Stimulated activated CD8-positive, alpha-beta memory T cell treated with anti-CD3 and anti-CD28 coated beads, Interleukin-4, amount 100 ng/mL, for 24 hours (primary cell): ENCODE measurements at places on chromosomes 11 and 22.

GRCh38 chr11:87417951-87418350 lies 380.2 kb downstream of the TMEM135 start:
- DNase-seq, result no peak

GRCh38 chr11:34639545-34639944 lies 18.7 kb downstream of the EHF start:
- DNase-seq, result no peak

DNA sequence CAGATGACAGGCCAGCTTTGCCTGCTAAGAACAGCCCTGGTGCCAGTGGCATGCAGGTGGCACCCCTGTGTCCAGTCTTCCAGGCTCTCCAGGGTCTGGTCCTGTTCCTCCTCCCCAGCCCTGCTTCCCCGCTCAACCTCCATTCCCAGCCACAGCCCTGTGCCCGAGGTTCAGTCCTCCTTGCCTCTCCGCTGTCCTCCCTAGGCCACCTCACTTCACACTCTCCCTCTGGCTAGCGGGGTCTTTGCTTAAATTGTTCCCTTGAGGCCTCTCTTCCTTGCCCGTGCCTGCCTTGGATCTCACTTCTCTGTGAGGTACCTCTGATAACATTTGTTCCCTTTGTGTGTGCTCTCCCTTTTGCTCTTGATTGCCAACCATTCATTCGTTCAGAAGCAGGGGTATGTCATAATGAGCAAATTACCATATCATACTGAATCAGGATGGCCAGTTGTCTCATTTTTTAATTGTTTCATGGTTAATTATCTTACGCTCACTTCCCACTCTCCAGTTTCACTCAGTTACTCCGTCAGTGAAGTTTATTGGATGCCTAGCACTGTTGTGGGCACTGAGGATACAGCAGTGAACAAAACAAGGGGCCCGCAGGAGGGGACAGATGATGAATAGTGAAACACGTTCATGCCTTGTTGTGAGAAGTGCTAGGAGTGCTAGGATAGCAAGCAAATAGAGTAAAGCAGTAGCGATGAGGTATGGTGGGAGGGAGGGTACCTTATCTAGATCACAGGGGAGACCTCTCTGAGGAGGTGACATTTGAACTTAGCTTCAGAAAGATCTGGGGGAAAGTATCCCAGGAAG lies 7.4 kb downstream of the BMAL1 start:
- no peak for DNase-seq

DNA sequence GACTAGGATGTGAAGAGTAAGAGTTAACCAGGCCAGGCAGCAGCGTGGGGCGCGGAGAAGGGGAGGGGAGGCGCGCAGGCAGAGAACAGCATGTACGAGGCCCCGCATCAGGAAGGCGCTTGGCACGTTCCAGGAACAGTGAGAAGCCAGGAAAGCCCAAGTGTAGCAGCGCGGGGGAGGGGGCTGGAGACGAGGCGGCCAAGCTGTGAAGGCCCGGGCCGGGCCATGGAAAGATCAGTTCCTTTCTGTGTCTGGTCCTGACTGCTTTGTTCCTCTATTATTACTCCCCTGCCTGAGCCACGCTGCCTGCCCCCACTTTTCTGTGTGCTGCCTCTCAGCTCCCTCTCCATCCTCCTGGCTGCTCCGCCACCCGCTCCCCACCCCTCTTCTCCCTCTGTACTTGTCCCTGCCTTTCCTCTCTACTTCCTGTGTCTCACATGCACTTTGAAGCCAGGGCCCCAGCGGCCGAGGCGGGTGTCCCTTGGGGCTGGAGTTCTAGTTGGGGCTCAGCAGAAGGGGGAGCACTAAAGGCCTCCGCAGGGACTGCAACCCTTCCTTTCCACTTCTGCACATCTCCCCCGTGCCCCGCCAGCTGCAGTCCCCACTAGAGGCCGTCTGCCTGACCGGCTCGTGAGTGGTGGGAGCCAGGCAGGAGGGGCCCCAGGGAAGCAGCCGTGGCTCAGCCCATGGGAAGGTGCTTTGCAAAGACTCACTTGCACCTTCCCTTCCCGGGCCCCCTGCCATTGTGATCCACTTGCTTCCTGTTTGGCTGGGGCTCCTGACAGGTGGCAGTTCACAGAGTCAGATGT lies 63.7 kb downstream of the PRDM11 start:
- DNase-seq, result no peak

GRCh38 chr22:45376009-45376408 lies 37.4 kb downstream of the SMC1B start:
- no peak for DNase-seq

GRCh38 chr11:58192229-58192628 lies 3.4 kb downstream of the OR9Q2 start:
- DNase-seq, result no peak

GRCh38 chr11:103110391-103110790 lies 1.2 kb downstream of the DYNC2H1 start:
- DNase-seq, result no peak

- no peak for DNase-seq
Observed at GRCh38 chr11:106395716-106396349, 318.4 kb downstream of the AASDHPPT start.

DNA sequence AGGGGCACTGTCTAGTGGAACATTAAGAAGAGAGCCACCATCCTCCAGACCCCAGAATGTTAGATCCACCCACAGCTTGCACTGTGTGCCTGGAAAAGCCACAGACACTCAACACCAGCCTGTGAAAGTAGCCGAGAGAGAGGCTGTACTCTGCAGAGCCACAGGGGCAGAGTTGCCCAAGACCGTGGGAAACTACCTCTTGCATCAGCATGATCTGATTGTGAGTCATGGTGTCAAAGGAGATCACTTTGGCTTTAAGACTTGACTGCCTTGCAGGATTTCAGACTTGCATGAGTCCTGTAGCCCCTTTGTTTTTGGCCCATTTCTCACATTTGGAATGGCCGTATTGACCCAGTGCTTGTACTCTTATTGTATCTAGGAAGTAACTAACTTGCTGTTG lies 115.9 kb upstream of the CCDC179 start:
- no peak for DNase-seq

GRCh38 chr11:117877120-117877784 lies 794 bp upstream of the FXYD6 start:
- DNase-seq, result no peak

- no peak for DNase-seq
Observed at GRCh38 chr11:88482871-88483301, 145.3 kb upstream of the CTSC start.

- DNase-seq, result no peak
Observed at GRCh38 chr11:117750357-117750756, 46.7 kb downstream of the DSCAML1 start.

GRCh38 chr22:21628386-21629254 lies 1.2 kb downstream of the YDJC start:
- no peak for DNase-seq

- no peak for DNase-seq
Observed at GRCh38 chr11:45322891-45323600, 36.9 kb upstream of the SYT13 start.

DNA sequence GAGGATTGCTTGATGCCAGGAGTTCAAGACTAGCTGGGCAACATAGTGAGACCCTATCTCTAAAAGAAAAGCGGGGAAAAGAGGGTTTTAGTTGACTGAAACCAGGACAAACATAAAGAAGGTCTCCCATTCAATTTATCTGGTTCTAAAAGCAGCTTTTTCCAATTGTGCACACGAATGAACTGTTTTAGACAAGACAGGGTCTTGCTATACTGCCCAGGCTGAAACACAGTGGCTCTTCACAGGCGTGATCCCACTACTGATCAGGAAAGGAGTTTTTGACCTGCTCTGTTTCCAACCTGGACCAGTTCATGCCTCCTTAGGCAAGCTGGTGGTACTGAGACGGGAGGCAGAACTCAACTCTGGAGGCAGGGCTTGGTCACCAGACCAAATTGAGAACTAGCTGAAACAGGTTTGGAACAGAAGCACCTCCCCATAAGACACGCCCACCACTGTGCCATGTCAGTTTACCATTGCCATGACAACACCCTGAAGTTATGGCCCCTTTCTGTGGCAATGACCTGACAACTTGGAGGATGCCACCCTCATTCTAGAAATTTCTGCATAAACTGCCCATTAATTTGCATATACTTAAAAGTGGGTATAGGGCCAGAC lies 2.8 kb upstream of the NUCB2 start:
- DNase-seq, result no peak

- no peak for DNase-seq
Observed at GRCh38 chr11:8025123-8025522, 38.0 kb downstream of the EIF3F start.

GRCh38 chr11:79441461-79441875 lies 638 bp upstream of the TENM4 start:
- DNase-seq, result no peak

GRCh38 chr11:70583781-70584218 lies 185.5 kb downstream of the CTTN start:
- DNase-seq, result no peak

GRCh38 chr11:79437278-79437980 lies 3.4 kb downstream of the TENM4 start:
- no peak for DNase-seq

DNA sequence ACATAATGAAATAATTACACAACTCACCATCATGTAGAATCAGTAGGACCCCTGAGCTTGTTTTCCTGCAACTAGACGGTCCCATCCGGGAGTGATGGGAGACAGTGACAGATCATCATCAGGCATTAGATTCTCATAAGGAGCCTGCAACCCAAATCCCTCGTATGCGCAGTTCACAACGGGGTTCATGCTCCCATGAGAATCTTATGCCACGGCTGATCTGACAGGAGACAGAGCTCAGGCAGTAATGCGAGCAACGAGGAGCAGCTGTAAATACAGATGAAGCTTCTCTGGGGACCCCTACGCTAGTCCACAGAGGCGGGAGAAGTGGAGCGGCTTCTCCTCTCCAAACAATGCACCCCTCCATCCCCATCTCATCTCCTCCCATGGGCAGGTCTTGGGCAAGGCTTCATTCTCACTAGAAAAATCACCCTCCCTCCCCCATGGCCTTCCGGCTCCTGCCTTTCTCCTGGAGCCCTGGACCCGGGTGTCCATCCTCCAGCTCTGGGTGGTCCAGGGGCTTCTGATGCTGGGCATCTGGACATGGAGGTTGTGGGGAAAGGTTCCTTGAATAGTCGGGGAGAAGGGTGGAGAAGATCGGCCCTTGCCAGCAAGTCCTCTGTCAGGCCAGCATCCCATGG lies 16.2 kb upstream of the RAC2 start:
- DNase-seq, result no peak

DNA sequence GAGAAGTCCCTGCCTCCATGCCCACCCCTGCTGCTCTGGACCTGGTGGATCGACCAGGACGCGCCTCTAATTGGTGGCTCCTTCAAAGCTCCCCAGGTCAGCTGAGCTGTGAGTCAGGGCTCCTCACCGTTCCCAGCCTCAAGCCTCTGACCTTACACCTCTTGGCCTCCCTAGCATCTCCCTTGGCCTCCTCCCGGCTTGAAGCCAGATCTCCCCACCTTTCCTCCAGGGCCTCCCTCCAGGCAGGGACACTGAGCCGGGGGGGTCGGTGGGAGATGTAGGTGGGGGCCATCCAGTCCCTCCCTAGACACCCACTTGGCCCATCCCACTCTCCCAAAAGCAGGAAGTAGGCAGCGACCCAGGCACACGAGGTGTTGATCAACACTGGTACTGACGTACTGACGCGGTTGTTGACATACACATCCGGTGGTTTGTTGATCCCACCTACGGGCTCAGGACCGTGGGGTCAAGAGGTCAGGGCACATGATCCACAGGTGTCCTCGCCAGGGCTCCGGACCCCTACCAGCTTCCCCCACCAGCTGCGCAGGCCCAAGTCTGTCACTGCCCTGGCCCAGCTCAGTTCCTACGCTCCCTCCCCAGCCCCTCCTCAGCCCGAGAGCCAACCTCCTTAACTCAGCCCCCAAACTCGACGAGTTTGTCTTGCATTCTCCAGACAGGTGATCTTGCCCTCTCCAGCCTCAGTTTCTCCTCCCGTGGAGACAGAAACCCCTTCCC lies 802 bp downstream of the ATG2A start:
- peak; percentile 19 for DNase-seq

GRCh38 chr11:68012044-68012842 lies 2.1 kb downstream of the ALDH3B1 start:
- DNase-seq, result no peak

- no peak for DNase-seq
Observed at GRCh38 chr11:26245046-26245445, 86.9 kb upstream of the ANO3 start.

- no peak for DNase-seq
Observed at GRCh38 chr11:67054346-67054835, 2.3 kb upstream of the RHOD start.

DNA sequence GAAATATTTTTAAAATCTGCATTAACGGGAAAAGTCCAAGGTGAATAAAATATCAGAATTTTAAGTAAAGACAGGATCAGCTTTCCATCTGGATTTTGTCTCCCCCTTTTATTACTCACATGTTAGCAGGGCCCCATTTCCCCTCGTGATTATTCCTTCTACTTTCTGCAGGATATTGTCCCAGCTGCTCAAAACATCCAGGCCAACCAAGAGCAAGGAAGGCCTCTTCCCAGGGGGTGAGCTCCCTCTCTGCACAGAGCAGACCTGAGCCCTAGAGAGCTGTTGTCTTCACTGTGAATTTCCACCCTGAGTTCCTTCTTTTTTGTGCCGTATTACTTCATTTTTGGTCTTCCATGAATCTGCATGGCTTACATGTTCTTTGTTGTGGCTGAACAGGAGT lies 3.7 kb upstream of the TMPRSS13 start:
- DNase-seq, result no peak

DNA sequence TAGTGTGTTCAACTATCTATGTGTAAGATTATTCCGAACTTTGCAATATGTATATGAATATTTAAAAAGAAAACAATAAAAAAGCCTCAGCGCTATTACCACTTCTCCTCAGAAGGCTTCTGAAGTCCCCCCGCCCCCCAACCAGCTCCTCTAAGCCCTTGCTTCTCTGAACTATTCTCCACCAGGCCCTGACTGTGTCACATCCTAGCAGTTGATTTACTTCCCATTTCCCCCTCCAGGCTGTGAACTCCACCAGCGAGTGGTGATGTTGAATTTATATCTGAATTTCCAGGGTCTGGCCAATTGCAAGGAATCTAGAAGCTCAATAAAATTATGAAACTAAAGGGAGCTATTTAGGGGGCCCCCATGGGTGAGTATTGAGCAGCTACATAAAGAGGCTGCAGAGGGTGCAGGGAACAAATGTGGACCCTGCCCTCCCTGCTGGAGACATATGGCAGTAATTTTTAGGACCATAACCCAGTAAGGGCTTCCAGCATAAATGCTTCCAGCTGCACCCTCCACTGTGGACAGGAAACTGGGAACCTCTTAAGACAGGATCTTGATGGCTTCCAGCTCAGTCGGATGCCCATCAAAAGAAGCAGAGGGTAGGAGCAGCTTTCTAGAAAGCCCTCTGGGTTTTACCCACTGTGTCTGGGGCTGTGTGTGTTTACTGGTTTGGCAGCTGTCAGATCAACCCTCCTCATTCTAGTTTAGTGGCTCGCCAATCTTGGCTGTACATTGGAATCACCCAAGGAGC lies 81.4 kb downstream of the TIMP3 start:
- no peak for DNase-seq

GRCh38 chr11:119797123-119797611 lies 68.2 kb upstream of the NECTIN1 start:
- DNase-seq, result no peak

- no peak for DNase-seq
Observed at GRCh38 chr11:128963744-128964325, 21.2 kb upstream of the TP53AIP1 start.
